ENCODE measurements at places on chromosomes 7 and 10.

DNA sequence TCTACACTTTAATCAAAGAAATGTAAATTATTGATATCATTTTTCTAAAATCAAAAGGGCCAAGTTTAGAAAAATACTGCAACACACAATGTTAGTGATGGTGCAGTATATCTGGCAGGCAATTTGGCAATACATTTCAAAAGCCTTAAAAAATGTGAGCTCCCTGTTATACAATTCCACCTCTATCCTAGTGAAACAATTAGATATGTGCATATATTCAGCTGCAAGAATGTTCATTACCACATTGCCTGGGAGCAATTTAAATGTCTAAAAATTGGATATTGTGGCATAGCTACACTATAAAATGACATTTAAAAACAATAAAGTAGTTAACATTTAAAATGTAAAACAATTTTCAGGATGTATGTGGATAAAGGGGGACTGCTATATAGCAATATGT is 10.1 kb upstream of the ERVW-1 start:
- no peak for DNase-seq

- DNase-seq = no peak
Observed at GRCh38 chr7:26648554-26648953, 215.8 kb downstream of the SKAP2 start.

DNA sequence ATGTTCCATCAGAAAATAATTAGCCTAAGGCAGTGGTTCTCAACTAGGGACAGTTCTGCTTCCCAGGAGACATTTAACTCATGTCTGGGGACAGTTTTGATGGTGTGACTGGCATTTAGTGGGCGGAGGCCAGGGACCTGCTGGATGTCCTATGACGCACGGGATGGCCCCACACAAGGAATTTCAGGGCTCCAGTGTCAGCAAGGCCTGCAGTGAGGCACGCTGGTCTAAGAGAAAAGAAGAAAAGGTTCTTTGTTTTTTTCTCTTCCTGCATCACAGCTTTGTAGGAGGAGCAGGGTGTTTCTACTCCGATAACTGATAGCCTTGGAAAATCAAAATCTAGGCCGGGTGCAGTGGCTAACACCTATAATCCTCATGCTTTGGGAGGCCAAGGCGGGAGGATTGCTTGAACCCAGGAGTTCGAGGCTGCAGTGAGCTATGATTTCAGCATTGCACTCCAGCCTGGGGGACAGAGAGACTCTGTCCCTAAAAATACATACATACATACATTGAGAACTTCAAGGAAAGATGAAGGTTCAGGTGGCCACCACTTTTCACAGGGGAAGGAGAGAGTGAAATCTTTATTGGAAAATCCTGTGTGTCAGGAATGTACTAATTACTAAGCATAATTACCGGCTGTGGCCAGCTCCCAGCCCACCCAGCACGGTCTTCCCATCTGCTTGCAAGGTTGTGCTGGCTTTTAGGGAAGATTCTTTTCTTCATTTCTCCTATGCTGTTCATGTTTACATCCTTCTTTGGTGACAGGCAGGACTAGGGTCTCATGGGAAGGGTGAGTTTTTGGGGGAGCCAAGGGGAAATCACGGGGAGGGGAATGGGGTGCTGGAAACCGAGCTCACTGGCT is 150.4 kb downstream of the ACTR3B start:
- no peak for DNase-seq

- DNase-seq = no peak
Observed at GRCh38 chr10:128174581-128175559, 48.6 kb upstream of the MKI67 start.

DNA sequence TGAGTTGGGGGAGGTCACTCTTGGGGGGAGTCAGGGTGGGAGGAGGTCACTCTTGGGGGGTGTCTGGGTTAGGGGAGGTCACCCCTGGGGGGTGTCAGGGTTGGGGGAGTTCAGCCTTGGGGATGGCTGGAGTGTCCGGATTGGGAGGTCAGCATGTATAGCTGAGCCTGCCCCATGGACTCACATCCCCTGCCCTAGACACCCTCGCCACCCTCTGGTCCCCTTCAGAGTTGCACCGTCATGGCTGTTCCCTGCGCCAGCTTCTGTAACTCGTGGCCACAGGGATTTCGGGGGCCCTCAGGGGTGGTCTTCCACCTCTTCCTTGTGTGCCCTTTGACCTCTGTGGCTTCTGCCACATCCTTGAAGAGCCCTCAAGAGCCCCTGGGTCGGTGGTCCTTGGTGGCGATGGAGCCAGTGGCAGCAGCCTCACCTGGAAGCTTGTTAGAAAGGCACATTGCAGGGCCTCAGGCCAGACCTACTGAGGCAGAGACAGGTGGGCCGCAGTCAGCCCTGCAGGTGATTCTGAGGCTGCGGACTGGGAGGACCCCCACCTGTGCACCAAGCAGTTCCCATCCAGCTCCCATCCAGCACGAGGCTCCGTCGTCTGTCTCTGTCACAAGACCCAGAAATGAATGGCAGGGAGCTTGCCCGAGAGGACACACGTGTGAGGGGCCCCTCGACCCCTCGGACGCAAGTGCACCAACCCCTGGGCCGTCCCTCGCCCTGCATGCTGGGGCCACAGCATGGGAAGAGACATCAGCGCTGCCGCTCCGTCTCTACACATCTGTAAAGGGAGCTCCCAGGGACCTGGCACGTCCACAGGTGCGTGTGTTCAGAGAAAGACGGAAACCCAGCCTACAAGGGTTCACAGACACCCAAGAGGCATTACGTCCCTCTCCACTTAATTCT is 44.7 kb upstream of the SUN1 start:
- DNase-seq = no peak

DNA sequence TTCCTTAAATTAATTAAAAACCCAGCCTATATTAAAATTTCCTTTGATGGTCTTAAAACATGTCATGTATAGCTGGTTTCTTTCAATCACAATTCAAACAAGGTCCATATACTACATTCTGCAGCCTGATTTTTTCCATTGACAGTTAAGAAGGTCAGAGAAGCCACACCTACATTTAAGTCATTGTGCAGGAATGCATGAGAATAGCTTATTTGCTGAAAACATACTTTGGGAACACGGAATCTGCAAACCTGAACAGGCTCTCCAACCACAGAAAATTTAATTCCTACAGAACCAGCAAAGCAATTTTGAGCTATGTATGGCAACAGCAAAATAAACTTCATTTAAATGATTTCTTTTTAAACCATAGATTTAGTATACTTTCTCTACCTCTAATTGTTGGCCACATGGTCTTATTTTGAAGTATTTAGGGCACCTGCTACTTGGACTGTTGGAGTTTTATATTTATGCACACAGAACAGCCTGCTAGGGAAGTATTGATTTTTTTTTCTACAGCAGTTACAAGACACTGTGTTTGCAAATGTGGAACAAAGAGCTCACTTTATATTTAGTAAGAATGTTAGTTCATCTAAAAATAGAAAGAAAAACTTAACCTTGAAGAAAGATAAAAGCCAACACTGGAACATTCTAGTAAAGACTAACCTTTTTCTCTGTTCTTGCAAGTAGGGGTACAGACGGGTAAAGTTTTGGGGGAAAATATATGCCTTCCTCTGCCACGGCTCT is 240.9 kb upstream of the IMMP2L start:
- DNase-seq = no peak

GRCh38 chr7:85655252-85655651 is 468.4 kb upstream of the SEMA3D start:
- DNase-seq = no peak

DNA sequence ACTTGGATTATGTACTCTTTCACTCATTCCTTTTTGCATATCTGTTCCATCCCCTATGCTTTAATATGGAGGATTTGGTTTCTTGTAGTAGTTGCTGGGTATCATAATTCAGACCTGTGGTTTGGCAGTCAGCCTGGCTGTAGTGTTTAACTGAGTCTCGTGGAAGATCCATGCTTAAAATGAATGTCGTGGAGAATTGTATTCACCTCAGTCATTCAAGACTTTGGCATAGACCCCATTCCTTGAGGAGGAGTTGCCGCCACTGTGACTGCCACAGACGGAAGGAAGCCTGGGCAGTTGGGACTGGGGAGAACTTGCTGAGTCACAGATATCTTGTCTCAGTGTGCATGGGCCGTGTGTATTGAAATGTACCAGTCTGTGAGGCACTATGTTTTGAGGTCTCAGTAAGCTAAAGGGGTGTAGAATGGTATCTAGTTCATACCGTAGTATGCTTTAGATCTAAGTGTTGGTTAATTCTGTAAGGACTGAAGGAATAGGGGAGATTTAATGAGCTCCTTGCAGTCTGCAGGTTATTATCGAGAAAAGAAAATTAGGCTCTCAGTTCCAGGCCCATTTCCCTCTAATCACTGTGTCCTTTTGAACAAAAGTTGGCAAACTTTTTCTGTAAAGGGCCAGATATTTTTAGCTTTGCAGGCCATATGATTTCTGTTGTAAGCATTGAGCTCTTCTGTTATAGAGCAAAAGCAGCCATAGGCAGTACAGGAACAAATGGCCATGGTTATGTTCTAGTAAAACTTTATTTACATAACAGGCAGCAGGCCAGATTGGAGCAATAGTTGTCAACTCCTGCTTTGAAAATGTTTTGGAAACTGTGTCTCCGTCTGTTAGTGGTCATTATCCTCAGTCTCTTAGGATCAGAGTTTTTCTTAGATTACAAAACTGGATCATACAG is 76.8 kb downstream of the TPST1 start:
- DNase-seq = no peak

DNA sequence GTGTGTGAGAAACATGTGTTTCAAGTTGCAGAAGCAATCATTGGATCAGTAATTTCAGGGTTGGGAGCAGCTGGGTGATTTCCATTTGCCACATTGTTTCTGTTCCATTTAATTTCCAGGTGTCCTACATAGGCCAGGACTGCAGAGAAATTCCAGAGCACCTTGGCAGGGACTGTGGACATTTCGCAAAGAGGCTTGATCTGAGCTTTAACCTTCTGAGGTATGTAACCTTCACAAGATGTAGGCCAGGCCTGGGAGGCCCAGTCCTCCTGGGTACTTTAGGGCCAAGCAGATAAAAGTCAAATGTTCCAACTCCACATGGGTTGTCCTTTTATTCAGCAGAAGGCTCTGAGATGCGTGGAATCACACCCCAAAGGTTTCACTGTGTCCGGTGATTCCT is 6.9 kb downstream of the LRMDA start:
- DNase-seq = no peak

GRCh38 chr10:79140085-79140793 is 71.5 kb downstream of the ZMIZ1 start:
- DNase-seq = no peak

DNA sequence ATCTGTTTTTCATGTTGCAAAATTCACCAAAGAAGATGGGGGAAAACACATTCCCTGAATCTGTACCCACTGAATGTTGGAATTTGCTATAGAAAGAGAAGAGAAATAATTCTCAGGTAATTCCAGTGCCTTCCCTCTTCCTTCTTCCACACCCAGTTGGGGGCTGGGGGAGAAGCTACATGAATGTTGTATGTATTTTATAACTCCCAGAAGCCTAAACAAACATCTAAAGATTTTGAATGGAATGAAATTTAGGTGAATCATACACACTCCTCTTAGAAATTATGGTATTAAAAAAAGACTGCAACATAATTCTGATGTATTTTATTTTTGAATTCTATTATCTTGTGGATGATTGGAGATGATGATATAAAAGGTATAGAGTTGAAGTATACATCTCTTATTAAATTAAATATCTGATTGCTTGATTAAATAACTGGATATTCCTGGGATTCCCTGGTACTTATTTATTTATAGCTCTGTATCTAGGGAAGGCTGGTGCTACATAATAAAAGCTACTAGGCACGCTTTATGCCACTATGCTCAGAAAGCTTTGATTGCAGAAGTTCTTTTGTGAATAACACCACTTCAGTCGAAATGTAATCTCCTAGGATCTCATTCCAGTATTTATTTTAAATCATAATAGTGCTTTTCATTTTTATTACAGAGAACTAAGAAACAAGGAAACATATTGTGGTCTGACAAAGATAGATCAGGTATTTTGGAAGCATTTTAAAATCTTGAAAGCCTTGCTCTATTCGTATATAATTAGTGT is 98.5 kb downstream of the MCU start:
- no peak for DNase-seq

- DNase-seq = no peak
Observed at GRCh38 chr7:94115316-94115715, 111.2 kb upstream of the BET1 start.

- DNase-seq = no peak
Observed at GRCh38 chr10:60382946-60383681, 6.6 kb downstream of the ANK3 start.

- no peak for DNase-seq
Observed at GRCh38 chr10:6012121-6012905, 35.0 kb upstream of the IL15RA start.

GRCh38 chr7:144628176-144628575 is 207.7 kb downstream of the TPK1 start:
- no peak for DNase-seq

GRCh38 chr7:6533893-6534495 is 17.3 kb downstream of the GRID2IP start:
- DNase-seq = no peak

- DNase-seq = no peak
Observed at GRCh38 chr10:88347022-88347421, 236.1 kb downstream of the RNLS start.

DNA sequence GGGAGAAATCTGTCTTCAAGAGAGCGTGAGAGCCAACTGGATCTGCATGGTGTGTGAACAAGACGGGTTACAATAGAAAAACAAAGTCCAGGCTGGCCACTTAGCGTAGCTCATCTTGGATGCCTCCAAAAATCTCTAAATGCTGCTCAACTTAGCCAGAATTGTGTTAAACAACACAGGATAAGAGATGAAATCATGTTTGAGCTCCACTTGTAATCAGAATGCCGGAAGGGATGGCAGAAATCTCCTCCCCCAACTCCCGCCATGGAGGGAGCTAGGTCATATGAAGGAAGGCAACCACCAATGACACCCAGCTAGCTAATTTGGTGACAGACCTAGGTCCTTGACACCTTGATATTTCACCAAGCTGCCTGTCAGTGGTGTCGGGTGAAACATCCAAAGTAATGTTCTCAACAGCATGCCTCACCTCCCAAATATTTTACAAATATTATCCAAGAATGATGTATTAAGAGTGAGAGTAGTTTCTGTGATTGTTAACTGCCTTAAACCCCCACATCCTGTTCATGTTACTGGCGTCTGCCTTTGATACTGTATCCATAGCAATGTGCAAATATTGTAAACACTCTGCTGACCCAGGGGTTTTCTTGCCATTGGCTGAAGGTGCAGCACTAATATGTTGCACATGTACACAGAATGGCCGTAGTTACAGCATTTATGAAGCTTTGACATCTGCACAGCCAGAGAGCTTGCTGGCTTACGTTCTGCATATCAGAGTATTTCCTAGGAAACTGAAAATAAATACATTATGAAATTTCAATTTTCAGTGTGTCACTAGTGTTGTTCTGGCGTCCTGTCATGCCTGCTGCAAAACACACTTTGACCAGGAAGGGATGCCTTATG is 25.8 kb downstream of the TMEM254 start:
- DNase-seq = no peak

GRCh38 chr7:130894909-130895750 is 161.1 kb upstream of the KLF14 start:
- DNase-seq = no peak

- no peak for DNase-seq
Observed at GRCh38 chr7:107610323-107610722, 30.3 kb downstream of the BCAP29 start.
